Daoy (cell line): ENCODE measurements at places on chromosomes 6 and 20.

DNA sequence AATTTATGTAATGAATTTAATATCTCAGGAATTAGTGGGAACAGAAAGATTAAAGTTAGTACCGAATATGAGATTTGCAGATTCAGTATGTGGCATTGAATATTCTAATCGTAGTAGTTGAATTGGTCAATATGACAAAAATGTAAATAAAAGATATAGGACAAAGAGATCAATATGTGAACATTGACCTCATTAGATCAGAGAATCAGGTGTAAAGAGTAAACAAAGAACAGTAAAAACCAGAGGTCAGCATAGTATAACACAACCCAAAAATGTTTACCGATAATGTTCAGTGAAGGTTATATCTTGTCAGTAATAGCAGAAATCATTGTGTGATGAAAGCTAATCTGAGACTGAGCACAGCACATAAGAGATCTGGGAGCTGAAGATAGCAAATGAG is 152.0 kb downstream of the FAM83B start:
- no peak for DNase-seq

DNA sequence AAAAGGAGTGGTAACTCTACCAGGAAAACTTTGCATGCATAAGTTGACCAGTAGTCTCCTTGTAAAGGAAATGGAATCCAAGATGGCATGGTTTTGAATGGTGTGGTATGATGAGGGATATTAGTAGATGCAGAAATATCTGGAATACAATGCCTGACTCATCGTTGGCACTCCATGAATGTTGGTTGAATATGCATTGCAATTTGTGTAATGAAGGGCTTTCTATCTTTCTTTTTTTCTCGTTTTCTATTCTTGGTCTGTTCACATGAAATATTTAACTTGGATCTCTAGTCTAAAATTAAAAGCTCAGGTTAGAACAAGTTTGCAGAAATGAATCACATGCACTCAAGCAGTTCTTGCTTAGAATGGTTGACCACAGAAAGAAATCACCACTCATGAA is 277.3 kb upstream of the PRND start:
- DNase-seq, result peak; percentile 10

- peak; percentile 87 for DNase-seq
Observed at GRCh38 chr6:136067731-136068341, 182.3 kb downstream of the MTFR2 start.

DNA sequence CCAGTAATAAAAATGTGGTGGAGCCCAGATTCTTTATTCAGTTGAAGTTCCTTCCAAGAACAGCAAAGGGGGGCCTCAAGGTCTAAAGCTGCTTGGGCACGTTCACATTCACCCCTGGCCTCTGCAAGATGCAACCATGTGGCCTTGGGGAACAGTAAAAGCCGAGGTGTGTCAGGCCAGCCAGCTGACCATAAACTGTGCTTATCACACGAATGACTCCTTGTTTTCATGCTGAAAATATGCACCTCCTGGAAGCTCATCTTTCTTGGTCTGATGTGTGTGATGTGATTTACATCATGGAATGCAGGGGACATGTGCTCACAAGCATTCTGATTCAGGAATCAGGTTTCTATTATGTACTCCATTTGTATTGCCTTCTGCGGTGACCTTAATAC is 211.6 kb upstream of the MARCKS start:
- peak; percentile 97 for DNase-seq

GRCh38 chr20:25005661-25006060 is 13.1 kb upstream of the APMAP start:
- DNase-seq, result no peak

- peak; percentile 58 for DNase-seq
Observed at GRCh38 chr6:105994118-105994590, 92.0 kb upstream of the PRDM1 start.

DNA sequence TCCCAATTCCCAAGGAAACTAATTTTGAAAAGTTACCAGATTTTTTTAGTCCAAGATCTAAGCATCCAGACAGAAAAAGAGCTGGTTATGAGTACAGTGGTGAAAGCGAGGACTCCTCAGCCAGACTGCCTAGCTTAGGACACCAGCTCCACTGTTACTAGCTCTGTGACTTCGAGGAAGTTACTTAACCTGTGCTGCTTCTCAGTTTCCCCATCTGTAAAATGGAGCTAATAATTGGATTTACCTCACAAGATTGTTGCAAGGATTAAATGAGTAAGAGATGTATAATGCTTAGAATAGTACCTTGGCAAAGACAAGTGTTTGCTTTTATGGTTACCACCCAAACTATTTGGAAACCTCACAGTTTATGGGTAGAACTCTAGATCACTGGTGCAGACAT is 1.1 kb downstream of the NT5DC1 start:
- DNase-seq, result no peak
